Stimulated activated CD4-positive, alpha-beta T cell treated with anti-CD3 and anti-CD28 coated beads, Interleukin-12 subunit alpha, Interleukin-12 subunit beta, amount 100 ng/mL, for 24 hours (primary cell): ENCODE measurements at places on chromosomes 7 and 10.

DNA sequence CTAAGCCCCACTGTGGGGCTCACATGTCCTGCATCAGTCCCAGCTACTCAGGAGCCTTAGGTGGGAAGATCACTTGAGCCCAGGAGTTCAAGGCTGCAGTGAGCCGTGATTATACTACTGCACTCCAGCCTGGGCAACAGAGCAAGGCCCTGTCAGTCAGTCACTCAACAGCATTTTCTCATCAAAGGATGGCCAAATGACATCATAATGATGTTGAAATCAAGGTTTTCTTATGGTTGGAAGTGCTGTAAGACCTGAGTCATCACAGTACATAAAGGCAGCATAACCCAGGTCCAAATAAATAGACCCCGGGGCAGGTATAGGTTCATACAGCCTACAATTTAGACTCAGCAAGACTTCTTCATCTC, 341.1 kb downstream of the PARD3 start:
- DNase-seq, result no peak

GRCh38 chr7:125567686-125568085, 638.1 kb upstream of the POT1 start:
- no peak for DNase-seq

DNA sequence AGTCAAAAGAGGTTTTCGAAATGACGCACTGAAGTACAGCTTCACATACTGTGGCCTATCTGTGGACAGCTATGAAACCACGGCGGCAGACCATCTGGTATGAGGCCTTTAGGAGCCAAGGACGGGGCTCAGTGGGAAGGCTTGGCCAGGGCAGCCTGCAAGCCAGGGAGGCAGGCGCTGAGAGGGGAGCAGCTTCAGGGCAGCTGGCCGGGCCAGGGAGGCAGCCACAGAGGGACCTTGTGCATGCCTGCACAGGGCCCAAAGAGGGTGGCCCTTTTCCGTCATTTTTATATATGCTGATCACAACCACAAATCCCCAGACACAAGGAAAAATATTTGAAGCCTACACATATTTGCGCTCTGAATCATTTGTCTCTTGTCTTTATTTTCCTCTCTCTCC, 13.5 kb downstream of the CALD1 start:
- no peak for DNase-seq

GRCh38 chr10:30420766-30421165, 13.2 kb upstream of the MAP3K8 start:
- DNase-seq, result no peak

DNA sequence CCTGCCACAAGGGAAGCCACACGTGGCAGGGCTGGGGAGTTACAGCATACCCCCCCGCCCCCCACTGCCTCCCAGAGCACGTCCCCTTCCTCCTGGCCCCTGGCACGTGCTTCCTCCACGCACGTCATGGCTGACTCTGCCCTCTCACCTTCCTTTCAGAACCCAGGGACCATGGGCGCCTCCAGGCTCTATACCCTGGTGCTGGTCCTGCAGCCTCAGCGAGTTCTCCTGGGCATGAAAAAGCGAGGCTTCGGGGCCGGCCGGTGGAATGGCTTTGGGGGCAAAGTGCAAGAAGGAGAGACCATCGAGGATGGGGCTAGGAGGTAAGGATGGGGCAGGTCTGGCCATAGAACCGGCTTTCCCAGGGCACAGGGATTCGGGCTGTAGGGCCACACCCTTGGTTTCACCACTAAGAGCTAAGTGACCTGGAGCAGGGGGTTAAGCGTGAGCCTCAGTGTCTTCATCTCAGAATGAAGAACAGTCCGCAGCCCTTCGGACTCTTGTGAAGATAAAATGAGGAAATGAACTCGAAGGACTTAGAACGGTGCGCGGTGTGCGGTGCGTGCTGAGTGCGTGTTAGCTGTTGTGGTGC, 2.5 kb downstream of the NUDT1 start:
- no peak for DNase-seq

GRCh38 chr7:103686064-103686463, 240.1 kb upstream of the SLC26A5 start:
- no peak for DNase-seq

- DNase-seq, result no peak
These were observed 41.7 kb downstream of the INPP5A start for GRCh38 chr10:132579027-132579859.

DNA sequence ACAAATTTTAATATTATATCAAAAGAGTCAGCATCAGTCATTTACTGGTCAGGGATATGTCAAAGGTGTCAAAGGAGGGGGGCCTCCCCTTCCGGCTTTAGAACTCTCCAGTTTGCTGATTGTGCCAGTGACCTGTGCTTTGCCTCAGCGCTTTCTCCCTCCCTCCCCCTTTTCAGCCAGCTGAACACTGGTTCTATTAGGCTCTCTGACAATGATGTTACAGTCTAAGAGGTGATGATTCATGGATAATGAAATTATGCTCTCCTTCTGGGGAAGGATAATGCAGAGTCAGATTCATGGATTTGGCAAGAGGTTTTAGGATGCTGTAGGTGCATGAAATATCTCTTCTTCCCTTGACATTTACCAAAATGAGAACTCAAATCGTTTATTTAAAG, 6.1 kb downstream of the LRRTM3 start:
- no peak for DNase-seq

DNA sequence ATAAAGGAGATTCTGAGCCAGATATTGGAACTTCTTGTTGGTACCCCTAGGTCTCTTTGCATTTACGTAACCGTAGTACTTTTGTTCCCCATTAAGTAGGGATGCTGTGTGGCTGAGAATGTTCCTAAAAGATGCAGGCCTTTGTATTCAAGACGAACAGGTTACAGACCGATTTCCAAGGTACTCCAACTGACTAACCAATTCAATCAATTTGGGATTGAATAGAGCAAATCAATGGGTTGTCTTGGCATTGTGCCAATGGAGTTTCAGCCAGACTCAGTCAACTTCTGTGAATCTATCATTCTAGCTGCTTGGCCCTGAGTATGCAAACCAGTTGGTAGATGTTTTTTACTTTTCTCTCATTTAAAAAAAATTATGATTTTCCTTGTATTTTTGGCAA, 347.3 kb upstream of the NPVF start:
- no peak for DNase-seq

DNA sequence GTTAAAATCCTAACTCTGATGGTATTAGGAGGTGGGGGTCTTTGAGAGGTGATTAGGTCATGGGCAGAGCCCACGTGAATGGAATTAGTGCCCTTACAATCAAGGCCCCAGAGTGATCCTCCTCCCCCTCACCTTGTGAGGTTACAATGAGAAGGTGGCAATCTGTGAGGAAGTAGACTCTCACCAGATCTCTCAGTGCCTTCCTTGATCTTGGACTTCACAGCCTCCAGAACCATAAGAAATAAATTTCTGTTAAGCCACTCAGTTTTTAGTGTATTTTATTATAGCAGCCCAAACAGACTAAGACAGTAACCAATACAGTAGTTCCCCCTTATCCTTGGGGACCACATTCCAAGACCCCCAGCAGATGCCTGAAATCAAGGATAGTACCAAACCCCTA, 32.0 kb downstream of the STRA8 start:
- no peak for DNase-seq

- no peak for DNase-seq
These were observed at the start of gene SPAG6 for GRCh38 chr10:22345301-22346095. Gene SPAG6, plus strand, starts transcription at chr10:22345496. Its CDS starts 116 bp downstream, at chr10:22345612.

GRCh38 chr10:83214136-83214535, 925.2 kb upstream of the GHITM start:
- no peak for DNase-seq

DNA sequence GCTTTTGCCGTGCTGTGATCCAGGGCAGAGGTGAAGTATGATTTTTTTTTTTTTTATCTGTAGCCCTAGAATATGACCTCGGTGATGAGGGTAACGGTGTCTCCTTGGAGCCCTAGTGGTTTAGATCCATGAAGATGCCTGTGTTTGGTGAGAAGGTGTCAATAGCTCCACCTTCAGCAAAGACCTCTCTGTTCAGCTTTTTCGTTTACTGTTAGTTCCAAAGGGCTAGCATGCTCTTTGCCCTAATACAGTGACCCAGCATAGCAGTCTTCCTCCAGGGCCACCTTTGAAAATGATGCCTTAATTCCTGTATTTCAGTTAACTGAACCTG, 746 bp upstream of the MRPS16 start:
- no peak for DNase-seq

- no peak for DNase-seq
These were observed 72.4 kb upstream of the LOXL4 start for GRCh38 chr10:98340261-98340939.

DNA sequence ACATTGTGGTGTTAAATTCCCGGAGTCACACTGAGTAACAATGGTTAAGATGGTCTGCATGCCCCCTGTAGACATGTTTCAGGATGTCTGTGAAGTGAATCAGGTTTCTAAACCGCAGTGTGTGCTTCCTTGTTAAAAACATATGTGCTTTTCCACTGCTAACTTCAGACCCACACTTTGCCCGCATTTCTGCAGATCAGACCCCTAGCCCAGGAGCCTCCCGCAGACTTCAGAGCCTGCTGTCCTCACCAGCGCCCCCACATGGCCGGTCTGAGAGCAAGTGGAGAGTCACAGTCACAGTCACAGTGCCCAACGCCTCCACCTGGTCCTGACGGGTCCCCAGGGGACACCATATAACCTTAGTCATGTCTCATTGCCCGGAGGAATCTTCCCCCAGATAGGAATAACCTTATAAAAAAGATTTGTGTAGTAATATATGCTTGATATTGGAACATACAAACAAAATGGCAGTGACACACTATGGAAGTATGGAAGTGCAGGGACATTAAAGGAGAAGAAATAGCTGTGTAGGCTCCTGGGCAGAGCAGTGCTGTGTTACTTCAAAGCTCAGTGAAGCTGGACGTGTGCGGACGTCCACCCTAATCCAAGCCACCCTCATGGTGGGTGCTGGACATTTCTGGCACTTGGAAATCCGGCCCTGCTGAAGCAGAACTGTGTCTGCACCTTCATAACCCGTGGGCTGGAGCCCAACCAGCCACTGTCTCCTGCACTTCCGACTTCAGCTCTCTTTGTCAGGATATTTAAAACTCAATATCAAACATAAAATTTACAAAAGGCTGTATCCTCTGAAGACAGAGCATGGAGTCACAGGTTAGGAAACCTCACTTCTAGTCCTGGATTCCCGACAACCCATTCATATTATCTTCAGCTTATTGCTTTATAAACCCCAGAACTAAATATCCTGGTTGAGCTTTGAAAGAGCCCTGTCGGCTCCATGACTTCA, 29.0 kb downstream of the GSTO2 start:
- DNase-seq, result no peak
